Activated CD8-positive, alpha-beta memory T cell treated with anti-CD3 and anti-CD28 coated beads, Interleukin-2, amount 10 ng/mL, durations not matched to agents 7 days and 5 days (primary cell): ENCODE measurements at places on chromosomes 5 and 9. TPM values are rescaled to one million over a fixed set of nuclear protein-coding genes. Genes with fewer than 3 reads are reported as not detected.
A peak's percentile ranks its signal among the peaks of the same experiment; 100 is the strongest.

- DNase-seq, result no peak
- no peak overlapping the region for H3K27ac ChIP-seq
- peaks cover 80% of the 10 kb centered on the region for H3K27me3 ChIP-seq
- H3K36me3 ChIP-seq, result peaks cover 5% of the 10 kb centered on the region
- H3K4me3 ChIP-seq, result no peak overlapping the region
Observed at GRCh38 chr5:174725991-174726601, 1.7 kb downstream of the MSX2 start.

Gene PTPN3
- 4.1 TPM for total RNA-seq

DNA sequence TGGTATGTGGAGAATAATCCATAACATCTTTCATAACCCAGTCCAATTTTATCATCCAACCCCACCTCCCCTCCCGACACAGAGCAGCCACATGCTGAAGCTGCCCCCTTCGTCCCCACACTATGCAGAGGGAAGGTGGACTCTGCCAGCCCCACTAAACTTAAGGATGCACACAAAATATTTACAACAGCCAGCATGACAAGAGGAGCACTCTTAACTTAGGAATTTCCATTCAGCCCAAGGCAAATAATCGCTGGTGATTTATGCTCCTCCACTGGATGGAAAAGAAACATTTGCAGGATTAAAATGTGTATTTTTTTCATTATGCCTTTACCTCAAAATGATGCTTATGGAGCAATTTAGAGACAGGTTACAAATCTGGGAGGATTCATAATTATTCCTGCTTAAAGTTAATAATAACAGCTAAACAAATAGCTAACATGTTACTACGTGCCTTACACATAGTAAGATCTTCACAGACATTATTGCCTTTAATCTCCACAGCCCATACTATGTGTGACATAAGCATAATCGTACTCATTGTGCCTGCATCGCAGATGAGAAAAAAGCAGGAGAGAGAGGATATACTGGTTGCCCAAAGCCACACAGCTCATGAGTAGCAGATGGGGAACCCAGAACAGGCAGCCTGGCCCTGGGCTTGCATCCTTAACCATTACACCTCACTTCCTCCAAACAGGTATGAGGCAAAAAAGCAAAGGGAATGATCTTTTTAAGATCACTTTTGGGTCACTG, 92.6 kb downstream of the GLIS3 start:
- no peaks in the 10 kb centered on the region for H3K4me1 ChIP-seq
- H3K36me3 ChIP-seq, result no peaks in the 10 kb centered on the region
- H3K27me3 ChIP-seq, result no peaks in the 10 kb centered on the region
- DNase-seq, result no peak

DNA sequence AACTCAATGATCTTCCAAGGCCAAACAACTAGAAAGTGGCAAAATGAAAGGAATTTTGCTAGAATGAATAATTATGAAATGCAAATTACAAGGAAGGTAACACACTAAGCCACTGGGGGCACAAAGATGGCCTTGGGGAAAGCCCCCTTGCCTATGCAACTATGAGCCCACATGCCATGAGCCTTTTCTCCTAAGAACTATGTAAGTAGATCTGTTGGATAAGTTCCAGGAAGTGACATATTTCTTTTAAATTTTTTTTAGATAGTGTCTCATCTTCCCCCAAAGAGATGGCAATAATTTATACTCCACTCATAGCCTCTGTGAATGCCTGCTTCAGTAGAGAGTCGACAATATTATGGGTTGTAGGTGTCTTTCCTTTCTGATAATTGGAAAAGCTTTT, 257.8 kb downstream of the AUH start:
- DNase-seq, result no peak
- H3K27ac ChIP-seq, result no peak overlapping the region
- H3K4me3 ChIP-seq, result no peak overlapping the region
- no peaks in the 10 kb centered on the region for H3K27me3 ChIP-seq

GRCh38 chr5:139104577-139105276, 93.4 kb downstream of the SIL1 start:
- no peaks in the 10 kb centered on the region for H3K36me3 ChIP-seq
- H3K4me1 ChIP-seq, result no peaks in the 10 kb centered on the region
- no peak overlapping the region for H3K4me3 ChIP-seq

Gene OR1J1
- not detected for total RNA-seq

- H3K27ac ChIP-seq, result no peak overlapping the region
- DNase-seq, result no peak
- H3K4me3 ChIP-seq, result no peak overlapping the region
- H3K4me1 ChIP-seq, result no peaks in the 10 kb centered on the region
- no peaks in the 10 kb centered on the region for H3K27me3 ChIP-seq
Observed at GRCh38 chr5:120568711-120569110, 104.6 kb downstream of the PRR16 start.

DNA sequence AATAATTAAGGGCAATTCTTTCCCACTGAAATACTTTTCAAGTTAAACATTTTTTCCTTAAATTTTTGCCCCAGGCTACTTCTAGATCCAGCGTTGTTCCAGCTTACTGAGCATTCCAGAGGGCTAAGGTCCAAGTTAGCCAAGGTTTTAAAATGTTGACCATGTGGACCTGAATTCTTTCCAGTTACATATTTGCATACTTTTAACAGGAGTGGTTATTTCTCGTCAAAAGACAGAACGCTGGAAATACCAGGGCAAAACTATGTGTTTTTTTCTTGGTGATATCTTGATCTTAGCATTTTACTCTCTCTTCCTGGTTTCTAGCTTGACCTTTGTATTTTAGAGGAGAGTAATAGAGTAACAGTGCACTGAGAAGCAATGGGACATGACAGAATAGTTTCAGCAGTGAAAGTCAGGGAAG, 32.8 kb downstream of the TMC1 start:
- peaks cover 1% of the 10 kb centered on the region for H3K36me3 ChIP-seq
- no peak overlapping the region for H3K4me3 ChIP-seq
- DNase-seq, result no peak
- no peak overlapping the region for H3K27ac ChIP-seq
- peaks cover 10% of the 10 kb centered on the region for H3K4me1 ChIP-seq

DNA sequence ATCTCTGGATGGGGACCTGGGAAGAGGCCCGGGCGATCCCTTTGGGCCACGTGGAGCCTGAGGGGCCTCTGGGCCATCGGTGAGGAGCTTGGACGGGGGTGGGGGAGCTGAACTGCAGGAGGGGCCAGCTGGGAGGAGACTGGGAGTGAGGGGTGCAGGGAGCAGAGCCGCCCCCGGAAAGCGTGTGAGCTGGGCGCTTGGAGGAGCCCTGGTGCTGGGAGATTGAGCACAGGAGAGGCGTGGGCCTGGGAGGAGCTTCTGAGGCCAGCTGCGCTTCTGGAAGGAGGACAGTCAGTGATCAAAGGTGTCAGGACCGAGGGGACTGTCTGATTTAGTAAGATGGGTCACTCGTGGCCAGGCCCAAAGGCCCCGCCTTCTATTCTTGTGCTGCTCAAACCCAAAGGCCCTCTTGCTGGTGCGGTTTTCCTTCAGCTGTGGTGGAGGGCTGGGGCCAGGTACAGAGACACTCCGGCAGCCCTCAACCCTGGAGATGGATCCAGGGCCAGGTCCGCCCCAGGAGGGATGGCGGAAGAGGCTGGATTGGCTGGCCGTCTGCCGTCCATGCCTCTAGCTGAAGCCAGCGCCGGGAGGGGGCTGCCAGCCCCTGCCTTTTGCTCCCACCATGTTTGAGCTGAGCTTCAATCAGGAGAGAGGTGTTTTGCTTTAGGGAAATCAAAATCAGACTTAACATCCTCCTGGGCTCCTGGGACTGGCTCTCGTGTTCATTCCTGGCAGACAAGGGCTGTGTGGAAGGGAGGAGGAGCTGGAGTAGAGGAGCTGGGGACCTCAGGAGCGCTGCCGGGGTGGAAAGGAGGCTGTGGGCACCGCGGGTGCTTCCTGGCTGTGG, 21.6 kb downstream of the NCS1 start:
- H3K36me3 ChIP-seq, result no peaks in the 10 kb centered on the region
- no peak overlapping the region for H3K27ac ChIP-seq
- H3K4me1 ChIP-seq, result no peaks in the 10 kb centered on the region
- DNase-seq, result no peak
- no peaks in the 10 kb centered on the region for H3K27me3 ChIP-seq

DNA sequence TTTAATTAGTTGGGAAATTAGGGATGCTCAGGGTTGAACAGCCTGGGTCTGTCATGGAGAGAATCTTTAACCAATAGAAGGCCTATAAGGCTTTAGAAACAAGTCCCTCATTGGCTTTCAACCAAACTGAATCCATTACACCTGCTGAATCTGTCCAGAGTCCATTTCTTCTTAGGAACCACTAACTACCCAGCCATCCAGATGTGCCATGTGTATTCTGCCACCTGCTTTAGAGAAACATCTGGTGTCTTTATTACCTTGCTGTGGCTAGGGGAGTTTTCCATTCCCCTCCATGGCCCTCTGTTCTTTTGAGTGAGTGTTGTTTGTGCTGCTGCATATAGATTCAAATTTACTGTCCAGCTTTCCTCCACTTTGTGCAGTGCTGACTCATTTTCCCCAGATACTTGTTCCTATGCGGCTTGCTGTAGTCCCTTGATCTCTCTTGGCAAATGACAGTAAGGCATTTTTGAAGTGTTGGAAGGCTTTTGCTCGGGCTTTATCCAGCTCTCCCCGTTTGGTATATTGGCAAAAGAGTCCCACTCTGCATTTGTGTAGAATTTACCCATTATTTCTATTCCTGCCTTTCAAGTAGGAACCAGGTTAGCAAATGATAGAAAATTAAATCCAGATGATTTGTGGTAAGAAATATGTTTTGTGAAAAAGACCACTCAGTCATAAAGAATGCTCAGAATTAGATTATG, 54.6 kb downstream of the NLN start:
- no peaks in the 10 kb centered on the region for H3K27me3 ChIP-seq
- peaks cover 25% of the 10 kb centered on the region for H3K36me3 ChIP-seq
- H3K27ac ChIP-seq, result no peak overlapping the region
- no peak for DNase-seq
- H3K4me1 ChIP-seq, result peaks cover 23% of the 10 kb centered on the region

GRCh38 chr5:157431544-157432200, 28.3 kb upstream of the NIPAL4 start:
- H3K4me3 ChIP-seq, result no peak overlapping the region
- DNase-seq, result peak; percentile 51
- H3K27ac ChIP-seq, result no peak overlapping the region
- no peaks in the 10 kb centered on the region for H3K36me3 ChIP-seq

- H3K36me3 ChIP-seq, result peaks cover 25% of the 10 kb centered on the region
- H3K4me1 ChIP-seq, result peaks cover 40% of the 10 kb centered on the region
- H3K27ac ChIP-seq, result peak overlapping the region; percentile 98
- peak overlapping the region; percentile 32 for H3K4me3 ChIP-seq
- DNase-seq, result peak; percentile 91
Observed at GRCh38 chr9:20209391-20210340, 412.6 kb downstream of the MLLT3 start.

DNA sequence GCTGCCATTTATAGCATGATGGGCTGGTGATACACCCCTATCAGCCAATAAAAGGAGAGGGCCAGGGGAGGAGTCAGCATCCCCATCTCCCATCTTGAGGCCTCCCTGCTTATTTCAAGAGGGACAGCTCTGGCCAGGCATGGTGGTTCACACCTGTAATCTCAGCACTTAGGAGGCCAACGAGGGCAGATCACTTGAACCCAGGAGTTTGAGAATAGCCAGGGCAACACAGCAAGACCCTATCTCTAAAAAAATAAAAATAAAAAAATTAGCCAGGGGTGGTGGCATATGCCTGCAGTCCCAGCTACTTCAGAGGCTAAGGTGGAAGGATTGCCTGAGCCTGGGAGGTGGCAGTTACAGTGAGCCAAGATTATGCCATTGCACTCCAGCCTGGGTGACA, 9.8 kb downstream of the REXO4 start:
- no peaks in the 10 kb centered on the region for H3K27me3 ChIP-seq
- peaks cover 16% of the 10 kb centered on the region for H3K4me1 ChIP-seq
- H3K27ac ChIP-seq, result no peak overlapping the region
- DNase-seq, result no peak

Gene PPP2R2B
- 6.7 TPM for total RNA-seq

DNA sequence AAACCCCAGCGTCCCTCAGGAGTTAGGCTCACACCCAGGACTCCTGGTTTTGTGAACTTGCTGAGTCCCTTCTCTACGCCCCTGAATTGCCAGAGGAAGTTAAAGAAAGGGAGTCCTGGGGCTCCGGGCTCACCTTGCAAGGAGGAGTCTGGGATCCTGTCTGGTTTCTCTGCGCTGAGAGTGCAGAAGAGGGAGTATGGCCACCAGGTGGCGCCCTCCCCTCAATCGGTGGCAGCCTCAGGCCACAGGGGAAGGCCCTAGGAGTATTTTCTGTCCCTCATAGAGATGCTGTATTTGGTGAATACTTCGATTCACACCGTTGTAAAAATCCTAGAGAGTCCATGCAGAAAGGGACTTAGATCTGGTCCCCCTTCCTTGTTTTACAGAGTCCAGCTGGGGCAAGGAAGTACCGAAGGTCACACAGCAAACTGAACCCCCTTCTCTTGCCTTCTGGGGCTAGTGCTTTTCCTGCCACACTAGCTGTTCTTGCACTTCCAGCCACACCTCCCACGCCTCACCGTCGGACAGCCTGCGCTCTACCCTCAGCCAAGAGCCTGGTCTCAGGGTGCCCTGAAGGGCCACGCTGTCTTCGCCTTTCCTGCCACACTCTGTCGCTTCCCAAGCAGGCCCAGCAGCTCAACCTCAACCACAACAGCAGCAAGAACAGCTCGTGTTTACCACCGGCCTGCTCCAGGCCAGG, 10.2 kb downstream of the HAND1 start:
- no peak overlapping the region for H3K4me3 ChIP-seq
- peaks cover 47% of the 10 kb centered on the region for H3K27me3 ChIP-seq
- peak; percentile 78 for DNase-seq
- H3K36me3 ChIP-seq, result no peaks in the 10 kb centered on the region
- H3K4me1 ChIP-seq, result peaks cover 1% of the 10 kb centered on the region

Gene LURAP1L
- not detected for total RNA-seq

Gene PCAT7
- not detected for total RNA-seq

Gene NAIF1
- total RNA-seq, result 16.7 TPM

- H3K4me1 ChIP-seq, result no peaks in the 10 kb centered on the region
- no peaks in the 10 kb centered on the region for H3K36me3 ChIP-seq
- peaks cover 3% of the 10 kb centered on the region for H3K27me3 ChIP-seq
Observed at GRCh38 chr5:176851871-176852658, 41.7 kb downstream of the UNC5A start.

DNA sequence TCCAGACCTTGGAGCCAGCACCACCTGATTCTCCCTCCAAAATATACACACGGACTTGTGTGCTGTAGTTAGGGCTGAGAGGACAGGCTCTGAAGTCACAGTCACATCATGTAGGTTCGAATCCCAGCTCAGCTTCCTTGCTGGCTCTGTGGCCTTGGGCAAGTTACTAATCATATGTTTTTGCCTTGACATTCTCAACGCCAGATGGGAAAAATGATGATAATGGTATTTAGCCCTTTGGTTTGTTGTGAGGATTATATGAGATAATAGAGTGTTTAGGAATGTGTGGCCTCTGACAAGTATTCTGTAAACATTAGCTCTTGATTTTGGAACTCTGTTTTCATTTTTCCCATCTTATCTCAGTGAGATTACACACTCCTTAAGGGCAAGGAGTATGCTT, 72.5 kb downstream of the PLAC8L1 start:
- H3K27ac ChIP-seq, result no peak overlapping the region
- H3K4me1 ChIP-seq, result no peaks in the 10 kb centered on the region
- no peak for DNase-seq
- peaks cover 7% of the 10 kb centered on the region for H3K27me3 ChIP-seq

DNA sequence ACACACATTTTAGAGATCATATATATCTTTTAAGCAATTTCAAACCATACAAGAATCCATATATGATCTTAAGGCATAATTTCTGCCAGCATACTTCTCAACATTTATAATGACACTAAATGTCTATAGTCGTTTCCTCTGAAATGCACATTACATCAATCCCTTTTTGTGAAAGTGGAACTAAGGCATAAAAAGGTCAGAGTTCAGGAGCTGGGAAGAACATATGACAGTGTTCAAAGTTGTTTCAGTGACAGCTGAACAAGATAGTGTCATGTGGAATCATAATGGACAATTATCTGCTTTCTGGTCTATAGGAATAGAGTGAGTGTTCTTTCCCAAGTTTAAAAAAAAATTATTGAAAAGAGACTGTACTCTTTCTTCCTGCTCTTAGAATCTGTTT, 2.4 kb upstream of the MOB3B start:
- H3K36me3 ChIP-seq, result no peaks in the 10 kb centered on the region
- peaks cover 29% of the 10 kb centered on the region for H3K27me3 ChIP-seq
- no peak overlapping the region for H3K4me3 ChIP-seq
